ENCODE measurements at places on chromosomes 5 and 9.

DNA sequence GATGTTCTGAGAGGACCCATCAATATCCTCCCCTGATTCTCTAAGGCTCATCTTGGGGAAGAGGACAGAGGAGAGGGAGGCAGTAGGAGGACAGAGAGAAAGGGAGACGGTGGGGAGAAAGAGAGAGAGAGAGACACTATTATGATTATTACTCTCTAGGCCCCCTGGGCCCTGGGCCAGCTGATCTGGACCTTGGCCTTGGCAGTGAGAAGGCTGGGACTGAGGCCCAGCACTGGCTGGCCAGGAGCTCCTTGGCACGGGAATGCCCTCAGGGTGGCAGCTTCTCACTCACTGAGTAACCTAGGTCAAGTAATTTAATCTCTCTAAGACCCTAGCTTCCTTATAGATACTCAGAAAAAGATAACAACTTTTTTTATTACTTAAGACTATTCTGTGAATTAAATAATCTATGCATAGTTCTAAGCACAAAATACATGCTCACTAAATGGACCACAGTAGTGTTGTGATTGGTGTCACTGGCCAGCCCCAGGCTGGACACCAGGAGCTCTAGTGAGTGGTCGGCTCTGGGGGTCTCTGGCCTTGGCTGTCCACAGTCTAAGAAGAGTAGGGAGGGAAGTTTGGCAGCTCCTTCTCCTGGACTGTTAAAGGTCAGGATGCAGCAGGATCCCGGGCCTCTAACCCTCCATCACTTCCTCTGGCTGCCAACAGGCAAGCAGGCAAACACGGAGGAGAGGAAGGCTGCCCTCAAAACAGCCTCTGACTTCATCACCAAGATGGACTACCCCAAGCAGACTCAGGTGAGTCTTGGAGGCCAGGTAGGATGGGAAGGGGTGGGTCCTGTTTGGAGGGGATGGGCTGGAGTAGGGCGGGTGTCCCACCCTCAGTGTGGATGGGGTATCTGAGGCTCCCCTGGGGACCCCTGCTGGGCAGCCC, 50.0 kb downstream of the GSN start:
- no peak for DNase-seq

DNA sequence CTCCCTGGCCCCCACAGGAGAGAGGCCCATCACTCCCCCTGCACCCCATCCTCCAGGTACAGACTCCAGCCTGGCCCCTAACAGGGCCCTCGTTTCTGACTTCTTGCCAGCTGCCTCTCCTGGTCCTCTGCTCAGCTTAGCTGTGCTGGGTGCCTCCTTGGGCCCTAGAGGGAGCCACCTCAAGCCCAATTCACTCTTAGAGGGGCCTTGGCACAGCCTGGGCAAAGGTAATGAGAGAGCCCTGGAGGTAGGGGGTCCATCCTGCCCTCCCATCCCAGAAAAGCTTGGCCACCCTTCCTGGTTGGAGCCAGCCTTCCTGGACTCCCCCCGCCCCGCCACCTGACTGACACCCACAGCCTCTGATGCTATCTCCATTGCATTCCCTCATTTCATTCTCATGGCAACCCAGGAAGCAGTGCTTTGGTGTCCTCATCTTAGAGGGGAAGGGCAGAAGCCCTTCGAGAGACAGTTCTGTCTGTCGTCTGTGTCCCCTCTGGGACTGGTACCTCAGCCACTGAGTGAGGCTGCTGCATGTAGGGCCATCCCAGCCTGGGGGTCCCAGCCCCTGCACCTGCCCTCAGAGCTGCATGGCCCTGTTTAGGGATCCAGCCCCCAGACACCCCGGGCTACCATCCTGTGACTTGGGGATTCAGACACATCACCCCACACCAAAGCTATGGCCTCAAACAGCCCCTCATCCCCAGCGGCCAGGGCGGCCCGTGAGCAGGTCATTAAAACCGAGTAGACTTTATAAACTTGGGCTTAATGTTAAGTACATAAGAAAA, 95.5 kb downstream of the BARX1 start:
- DNase-seq, result no peak

DNA sequence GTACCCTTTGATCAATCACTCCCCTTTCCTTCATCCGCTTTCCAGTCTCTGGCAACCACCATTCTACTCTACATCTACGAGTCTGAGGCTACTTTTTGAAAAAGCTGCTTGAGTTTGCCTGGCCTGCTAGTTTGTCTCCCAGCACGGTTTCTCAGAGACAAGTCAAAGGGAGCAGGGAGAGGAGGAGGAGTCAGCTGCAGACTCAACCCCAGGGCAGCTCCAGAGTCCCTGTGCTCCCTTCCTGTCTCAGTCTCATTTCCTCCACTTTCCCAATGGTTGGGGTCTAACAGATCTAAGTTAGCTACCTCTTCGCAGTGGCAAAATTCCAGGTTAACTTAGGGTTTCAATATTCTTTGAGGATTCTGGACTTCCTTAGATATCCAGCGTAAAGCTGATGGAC, 80.0 kb upstream of the PCA3 start:
- no peak for DNase-seq

- no peak for DNase-seq
Observed at GRCh38 chr9:128405780-128406171, 14.9 kb upstream of the CERCAM start.

DNA sequence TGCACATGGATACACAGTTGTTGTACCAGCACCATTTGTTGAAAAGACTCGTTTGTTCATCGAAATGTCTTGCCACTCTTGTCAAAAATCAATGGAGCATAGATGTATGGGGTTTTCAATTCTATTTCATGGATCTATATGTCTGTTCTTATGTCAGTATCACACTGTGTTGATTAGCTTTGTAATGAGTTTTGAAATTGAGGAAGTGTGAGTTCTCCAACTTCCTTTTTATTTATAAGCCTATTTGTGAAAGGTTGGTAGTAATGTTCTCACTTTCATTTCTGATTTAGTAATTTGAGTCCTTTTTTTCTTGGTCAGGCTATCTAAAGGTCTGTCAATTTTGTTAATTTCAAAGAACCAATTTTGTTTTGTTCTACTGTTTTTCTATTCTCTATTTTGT, 26.1 kb downstream of the ZNF510 start:
- no peak for DNase-seq

DNA sequence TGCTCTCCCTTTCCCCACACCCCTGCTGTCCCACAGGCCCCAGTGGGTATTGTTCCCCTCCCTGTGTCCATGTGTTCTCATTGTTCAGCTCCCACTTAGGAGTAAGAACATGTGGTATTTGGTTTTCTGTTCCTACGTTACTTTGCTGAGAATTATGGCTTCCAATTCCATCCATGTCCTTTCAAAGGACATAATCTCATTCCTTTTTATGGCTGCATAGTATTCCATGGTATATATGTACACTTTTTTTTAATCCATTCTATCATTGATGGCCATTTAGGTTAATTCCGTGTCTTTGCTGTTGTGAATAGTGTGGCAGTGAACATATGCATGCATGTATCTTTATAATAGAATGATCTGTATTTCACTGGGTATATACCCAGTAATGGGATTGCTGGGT, 25.6 kb downstream of the FER start:
- no peak for DNase-seq

DNA sequence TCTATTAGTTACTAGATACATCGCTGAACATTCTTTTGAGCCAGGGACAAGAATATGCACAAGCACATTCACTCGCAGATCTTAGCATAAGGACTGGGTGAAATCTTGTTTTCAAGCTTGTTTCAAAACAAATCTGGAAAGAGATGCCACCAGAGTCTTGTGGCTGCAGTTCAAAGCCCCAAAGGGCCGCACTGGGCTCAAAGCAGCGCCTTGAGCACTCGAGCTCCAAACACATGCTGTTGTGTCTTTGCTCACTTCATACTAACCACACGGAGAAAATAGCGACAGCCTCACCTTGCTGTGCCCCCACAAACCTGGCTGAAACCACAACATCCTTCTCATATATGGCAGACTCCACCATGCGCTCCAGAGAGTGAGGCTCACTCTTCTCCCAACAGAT, 34.2 kb upstream of the IL7R start:
- no peak for DNase-seq

GRCh38 chr9:100515578-100516494, 42.9 kb downstream of the TMEFF1 start:
- no peak for DNase-seq

DNA sequence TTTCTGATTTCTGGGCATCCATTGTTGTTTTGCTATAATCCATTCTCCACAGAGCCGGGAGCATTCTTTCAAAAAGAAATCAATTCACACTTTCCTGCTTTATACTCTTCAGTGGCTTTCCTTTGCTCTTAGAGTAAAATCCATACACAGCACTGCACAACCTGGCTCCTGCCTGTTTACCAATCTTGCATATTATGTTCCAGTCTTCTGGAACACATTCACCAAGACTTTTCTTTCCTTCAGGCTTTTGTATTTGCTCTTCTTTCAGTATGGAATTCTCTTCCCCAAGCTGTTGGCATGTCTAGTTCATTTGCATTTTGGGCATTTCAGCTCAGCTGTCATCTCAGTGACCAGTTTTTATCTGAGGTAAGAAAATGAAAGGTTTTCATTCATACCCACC, 6.3 kb downstream of the RFESD start:
- DNase-seq, result no peak

GRCh38 chr9:37410969-37411785, 11.3 kb upstream of the GRHPR start:
- peak; percentile 31 for DNase-seq

DNA sequence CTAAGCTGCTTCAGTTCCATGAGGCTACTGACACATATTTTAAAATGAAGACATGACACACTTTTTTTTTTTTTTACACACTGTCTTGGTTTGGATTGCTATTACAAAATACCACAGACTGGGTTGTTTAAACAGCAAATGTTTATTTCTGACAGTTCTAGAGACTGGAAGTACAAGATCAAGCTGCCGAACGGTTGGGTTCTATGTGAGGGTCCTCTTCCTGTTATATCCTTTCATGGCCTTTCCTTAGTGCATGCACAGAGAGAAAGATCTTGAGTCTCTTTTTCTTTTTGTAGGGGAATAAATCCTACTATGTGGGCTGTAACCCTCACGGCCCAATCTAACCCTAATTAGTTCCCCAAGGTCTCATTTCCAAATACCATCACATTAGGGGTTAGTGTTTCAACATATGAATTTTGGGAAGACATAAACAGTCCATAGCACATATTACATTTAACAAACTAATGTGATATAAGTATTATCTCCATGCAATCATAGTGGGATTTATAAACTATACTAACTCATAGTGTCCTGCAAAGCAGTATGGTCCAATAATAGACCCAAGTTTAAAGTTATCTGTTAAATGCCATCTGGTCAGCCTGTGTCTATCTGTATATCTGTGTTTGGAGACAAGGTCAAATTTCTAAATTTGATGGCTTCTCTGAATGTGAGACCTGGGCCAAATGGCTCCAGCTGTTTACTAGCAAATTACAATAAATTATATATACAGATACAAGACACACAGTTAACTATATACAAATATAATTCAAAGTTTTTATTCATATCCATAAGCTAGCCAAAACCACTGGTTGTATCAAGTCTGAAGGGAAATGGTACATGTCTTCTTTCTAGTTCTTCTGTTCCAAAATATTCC, 90.3 kb upstream of the NREP start:
- no peak for DNase-seq

DNA sequence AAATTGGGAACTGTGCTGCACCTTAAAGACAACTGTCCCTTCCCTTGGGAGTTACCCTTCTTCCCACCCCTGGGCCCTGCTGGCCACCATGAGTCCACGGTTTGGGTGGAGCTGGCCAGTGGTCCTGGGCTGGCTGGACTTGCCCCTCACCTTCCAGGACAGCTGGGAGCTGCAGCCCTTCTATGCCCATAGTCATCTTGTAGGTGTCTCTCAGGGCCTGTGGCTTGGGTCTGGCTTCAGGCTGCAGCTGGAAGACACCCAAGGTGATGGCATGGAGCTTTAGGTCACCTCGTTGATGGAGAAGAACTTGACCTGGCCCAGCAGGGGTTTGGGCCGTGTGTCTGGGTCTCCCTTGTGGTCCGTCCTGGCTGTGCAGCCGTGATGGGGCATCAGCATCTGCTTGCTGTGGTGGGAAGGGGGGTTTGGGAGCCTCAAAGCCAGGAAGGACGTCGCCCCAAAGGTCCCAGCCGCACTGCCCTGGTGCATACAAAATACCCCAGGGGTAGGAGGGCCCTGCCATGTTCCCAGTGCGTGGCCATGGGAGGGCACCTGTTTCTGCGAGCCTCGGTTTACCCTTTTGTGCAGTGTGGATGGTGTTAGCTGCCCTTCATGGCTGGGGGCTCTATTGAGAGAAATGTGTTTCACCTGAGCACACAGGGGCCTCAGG, 8.9 kb downstream of the WNK2 start:
- DNase-seq, result no peak

DNA sequence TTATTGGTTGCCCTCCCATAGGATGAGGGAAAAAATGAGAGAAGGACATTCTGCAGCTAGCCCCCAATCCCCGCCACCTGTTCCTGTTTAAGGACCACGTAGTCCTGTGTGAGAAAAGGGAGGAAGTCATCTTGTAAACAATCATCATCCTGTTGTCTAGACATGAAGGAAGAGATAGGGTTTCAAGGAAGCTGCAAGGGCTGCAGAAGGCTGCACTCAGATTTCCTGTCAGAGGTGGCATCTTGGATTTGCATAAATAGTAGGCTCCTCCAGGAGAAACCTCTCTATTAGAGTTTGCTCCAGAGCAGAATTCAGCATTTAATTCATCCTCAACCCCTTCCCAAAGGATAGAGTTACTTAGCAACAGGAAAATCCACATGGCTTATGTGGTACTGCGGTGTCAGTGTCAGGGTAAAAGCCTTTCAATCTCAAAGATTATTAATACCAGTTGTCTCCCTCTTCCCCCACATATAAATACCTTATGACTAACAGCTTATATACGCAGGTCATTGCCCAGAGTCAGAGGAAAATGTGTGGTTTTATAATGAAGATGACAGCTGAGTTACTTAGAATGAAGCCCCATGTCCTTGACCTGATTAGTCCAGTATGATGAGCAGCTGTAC, 4.6 kb upstream of the DNAJC18 start:
- no peak for DNase-seq

DNA sequence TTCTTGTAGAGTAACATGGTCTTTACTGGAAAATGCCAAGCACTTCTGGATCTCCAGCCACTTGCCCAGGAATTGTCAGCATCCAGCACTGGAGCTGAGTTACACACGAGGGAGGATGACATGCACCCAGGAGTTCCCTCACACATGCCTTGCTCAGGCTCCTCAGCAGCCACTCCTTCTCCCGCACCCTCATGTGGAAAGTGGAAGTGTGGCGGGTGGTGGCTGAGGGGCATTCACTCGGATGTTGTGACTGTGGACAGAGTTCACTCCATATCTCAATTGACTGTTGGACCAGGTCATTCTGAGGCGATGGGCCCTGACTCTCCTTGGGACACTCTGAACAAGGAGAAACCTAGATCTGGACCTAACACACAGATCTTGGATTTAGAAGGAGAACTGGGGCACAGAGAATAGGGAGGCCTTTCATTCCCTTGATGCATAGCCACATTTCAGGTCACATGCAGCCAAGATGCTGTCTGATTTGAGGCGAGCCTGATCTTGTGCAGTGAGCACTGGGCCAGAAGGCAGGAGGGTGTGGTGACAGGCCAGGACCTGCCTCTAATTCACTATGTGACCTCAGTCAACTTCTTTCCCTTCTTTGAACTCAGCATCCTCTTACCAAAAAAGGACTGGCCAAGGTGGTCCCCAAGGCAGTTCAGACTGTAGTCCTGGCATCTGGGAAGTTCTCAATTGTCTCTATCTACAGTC, 62.1 kb downstream of the CYSTM1 start:
- DNase-seq, result no peak

GRCh38 chr5:14296533-14297331, 153.6 kb downstream of the TRIO start:
- no peak for DNase-seq

GRCh38 chr9:84447305-84447704, 106.7 kb upstream of the SLC28A3 start:
- no peak for DNase-seq

Measured in stimulated activated CD4-positive, alpha-beta T cell treated with anti-CD3 and anti-CD28 coated beads, TNF-alpha, amount 100 ng/mL, for 24 hours (primary cell).